ENCODE measurements at places on chromosomes 16 and 17.
A peak's percentile ranks its signal among the peaks of the same experiment; 100 is the strongest.

GRCh38 chr17:82865774-82866395, 26.1 kb upstream of the ZNF750 start:
- no peak for DNase-seq

GRCh38 chr17:9271989-9272388, 250.7 kb downstream of the NTN1 start:
- no peak for DNase-seq

GRCh38 chr17:57956291-57957119, 1.3 kb upstream of the CUEDC1 start:
- peak; percentile 17 for DNase-seq

- no peak for DNase-seq
These were observed 39.9 kb downstream of the CDH1 start for GRCh38 chr16:68776821-68777485.

DNA sequence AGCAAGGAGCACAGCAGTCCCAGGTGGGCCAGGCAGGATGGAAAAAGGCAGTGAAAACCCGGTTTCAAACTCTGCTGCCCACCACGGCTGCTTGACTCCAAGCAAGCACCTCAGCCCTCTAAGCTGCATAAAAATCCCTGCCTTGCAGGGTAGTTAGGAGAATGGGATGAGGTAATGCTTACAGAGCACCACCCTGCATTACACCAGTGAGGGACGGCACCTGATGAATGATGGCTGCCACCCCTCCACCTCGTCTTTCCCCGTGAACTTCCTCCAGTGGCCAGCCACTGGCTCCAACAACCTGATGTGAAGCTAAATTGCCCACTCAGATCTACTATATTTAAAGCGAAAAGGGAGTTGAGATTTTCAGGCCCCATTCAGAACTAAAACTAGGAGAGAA, 21.3 kb downstream of the MIEF2 start:
- no peak for DNase-seq
